Progenitor cell of endocrine pancreas (in vitro differentiated cells): ENCODE measurements at places on chromosomes 13 and 19.
A peak's percentile ranks its signal among the peaks of the same experiment; 100 is the strongest.

DNA sequence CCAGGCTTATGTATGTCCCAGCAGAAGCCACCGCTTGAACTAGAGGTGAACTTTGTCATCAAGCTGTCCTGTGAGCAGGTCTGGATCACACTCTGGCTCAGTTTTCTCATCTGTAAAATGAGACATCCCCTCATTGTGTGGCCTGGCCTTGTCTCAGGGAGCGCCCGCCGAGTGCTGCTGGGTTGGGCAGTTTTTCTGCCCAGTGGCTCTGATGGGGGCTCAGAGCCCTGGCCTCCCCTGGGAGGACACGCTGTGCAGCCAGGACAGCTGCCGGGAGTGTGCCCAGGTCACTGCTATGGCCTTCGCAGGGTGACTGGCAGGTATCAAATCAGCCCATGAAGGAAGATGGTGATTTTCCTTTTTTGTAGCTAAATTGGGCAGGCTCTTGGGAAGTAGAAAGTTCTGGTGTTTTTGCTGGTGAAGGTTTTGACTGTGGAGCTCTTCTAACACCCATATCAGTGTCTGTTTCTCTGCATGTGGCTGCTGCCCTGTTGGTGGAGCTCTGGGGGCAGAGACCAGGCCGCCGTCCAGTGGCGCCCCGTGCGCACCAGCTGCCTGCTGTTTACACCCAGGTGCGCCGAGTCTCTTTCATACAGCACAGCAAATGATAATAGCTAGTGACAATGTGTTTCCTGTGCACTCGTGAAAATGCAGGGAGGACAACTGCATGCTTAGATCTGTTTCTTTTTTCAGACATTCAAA is 40.8 kb downstream of the SLC7A9 start:
- H3K36me3 ChIP-seq, result peaks cover 10% of the 10 kb centered on the region
- no peak overlapping the region for H3K4me3 ChIP-seq
- H3K27ac ChIP-seq, result peak overlapping the region; percentile 60
- H3K27me3 ChIP-seq, result peaks cover 15% of the 10 kb centered on the region
- H3K4me1 ChIP-seq, result peaks cover 7% of the 10 kb centered on the region

DNA sequence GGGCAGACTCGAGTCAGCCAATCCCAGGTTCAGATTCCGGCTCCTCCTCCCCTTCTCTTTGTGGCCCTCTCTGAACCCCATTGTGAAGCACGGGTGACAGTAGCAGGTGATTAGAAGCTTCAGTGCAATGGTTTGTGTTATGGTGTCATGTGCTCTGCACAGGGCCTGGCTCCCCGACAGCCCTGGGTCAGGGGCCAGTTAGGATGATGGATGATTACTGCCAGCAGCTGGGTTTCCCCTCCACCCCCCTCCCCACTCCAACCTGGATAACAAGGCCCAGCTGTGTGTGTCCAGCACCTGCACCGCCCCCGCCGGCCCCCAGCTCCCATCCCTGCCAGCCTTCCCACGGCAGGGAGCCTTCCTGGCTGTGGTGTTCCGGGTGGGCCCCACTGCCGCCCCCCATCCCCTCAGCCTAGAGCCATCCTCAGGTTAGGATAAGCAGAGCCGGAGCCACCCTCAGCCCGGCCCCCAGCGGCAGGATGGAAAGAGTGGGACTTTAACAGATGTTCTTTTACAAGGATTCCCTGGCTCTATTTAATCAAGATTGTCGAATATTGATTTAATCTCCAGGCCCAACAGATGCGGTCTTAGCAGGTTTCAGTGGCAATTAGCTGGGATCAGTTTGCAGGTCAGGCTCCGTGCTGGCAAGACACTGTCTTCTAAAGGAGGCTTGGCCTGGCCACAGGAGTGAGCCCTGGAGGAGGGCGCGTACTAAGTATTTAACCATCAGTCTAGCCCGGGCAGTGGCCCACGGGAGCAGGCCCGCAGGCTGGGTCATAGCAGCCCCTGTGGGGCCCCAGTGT is 156.2 kb downstream of the SIPA1L3 start:
- peak overlapping the region; percentile 90 for H3K27ac ChIP-seq
- peaks cover 5% of the 10 kb centered on the region for H3K36me3 ChIP-seq
- peak; percentile 69 for DNase-seq
- no peak overlapping the region for H3K4me3 ChIP-seq

- peaks cover 15% of the 10 kb centered on the region for H3K27me3 ChIP-seq
- H3K27ac ChIP-seq, result peak overlapping the region; percentile 94
- H3K4me1 ChIP-seq, result peaks cover 25% of the 10 kb centered on the region
- no peak for DNase-seq
- H3K4me3 ChIP-seq, result peak overlapping the region; percentile 89
These were observed 1.5 kb downstream of the SMAD9 start for GRCh38 chr13:36918246-36919131.

DNA sequence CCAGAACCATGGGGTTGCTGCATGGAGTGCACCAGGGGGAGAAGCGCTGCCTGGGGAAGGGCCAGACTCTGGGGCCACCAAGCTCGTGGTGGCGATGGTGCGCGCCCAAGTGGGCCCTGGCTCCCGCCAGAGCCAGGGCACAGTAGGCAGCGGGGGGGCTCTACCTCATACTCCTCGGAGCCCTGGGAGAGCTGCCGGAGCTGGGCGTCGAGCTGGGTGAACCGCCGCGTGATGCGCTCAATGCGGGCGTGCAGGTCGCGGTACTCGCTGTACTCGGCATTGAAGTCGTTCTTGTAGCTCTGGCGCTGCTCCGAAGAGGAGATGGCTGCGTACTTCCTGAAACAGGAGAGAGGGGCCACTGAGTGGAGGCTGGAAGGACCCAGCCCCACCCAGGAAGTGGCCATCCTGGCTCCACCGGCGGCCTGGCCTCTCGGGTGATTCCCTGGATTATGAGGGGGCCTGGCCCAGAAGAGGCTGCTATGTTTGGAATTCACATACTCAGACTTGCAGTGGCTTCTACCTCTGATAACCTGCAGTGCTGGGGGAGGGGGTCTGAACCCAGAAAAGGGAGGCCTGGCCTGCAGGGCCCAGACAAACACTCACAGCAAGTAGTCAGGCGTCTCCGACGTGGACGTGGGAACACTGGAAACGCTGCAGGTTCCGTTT is 8.3 kb upstream of the ISYNA1 start:
- H3K36me3 ChIP-seq, result peaks cover 5% of the 10 kb centered on the region
- peaks cover 3% of the 10 kb centered on the region for H3K4me1 ChIP-seq
- DNase-seq, result no peak
- no peaks in the 10 kb centered on the region for H3K27me3 ChIP-seq
- H3K27ac ChIP-seq, result no peak overlapping the region
- no peak overlapping the region for H3K4me3 ChIP-seq

DNA sequence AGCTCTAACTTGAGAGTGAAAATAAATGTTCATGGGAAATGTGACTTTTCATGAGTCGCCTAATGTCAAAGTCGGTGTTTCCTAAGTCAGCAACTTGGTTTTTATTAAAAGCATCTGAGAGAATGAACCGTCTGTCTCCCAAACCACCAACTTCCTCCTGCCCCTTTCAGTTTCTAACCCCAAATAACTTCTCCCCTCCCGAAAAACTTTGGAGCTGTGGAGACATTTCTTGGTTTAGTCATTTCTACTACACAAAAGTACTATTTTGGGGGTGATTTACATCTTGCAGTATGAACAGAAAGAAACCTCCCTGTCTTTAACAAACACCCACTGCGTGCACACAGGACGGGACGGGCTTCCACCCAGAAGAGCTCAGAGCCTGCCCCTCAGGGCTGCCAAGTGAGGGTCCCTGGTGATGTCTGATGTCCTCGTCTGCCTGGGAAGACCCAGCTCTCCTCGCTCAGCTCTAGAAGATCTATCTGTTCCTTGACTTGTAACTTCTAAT is 65.0 kb downstream of the RASA3 start:
- H3K27me3 ChIP-seq, result peaks cover 4% of the 10 kb centered on the region
- H3K27ac ChIP-seq, result no peak overlapping the region
- peaks cover 17% of the 10 kb centered on the region for H3K4me1 ChIP-seq

DNA sequence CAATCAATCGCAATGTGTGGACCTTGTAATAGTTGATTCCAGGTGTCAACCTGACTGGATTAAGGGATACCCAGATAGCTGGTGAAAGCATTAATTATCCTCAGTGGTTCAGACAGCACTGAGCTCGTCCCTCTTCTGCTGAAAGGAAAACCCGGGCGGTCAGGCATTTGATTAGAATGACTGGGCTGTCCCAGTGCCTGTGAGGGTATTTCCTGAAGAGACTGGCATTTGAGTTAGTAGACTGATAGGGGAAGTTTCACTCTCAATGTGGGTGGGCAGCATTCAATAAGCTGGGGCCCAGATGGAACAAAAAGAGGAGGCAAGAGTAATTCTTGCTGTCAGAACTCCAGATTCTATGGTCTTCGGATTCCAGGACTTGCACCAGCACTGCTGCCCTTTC is 31.9 kb downstream of the KPNA3 start:
- H3K36me3 ChIP-seq, result peaks cover 44% of the 10 kb centered on the region
- H3K4me3 ChIP-seq, result no peak overlapping the region
- no peak for DNase-seq

- peaks cover 10% of the 10 kb centered on the region for H3K36me3 ChIP-seq
- no peaks in the 10 kb centered on the region for H3K27me3 ChIP-seq
- no peak for DNase-seq
- no peak overlapping the region for H3K4me3 ChIP-seq
- peaks cover 11% of the 10 kb centered on the region for H3K4me1 ChIP-seq
These were observed 153.1 kb downstream of the KDM4B start for GRCh38 chr19:5122121-5122400.

GRCh38 chr19:16078759-16079707 is 2.7 kb downstream of the TPM4 start:
- H3K4me1 ChIP-seq, result peaks cover 22% of the 10 kb centered on the region
- H3K4me3 ChIP-seq, result peak overlapping the region; percentile 84
- no peaks in the 10 kb centered on the region for H3K27me3 ChIP-seq
- no peak for DNase-seq
- H3K27ac ChIP-seq, result peak overlapping the region; percentile 94

DNA sequence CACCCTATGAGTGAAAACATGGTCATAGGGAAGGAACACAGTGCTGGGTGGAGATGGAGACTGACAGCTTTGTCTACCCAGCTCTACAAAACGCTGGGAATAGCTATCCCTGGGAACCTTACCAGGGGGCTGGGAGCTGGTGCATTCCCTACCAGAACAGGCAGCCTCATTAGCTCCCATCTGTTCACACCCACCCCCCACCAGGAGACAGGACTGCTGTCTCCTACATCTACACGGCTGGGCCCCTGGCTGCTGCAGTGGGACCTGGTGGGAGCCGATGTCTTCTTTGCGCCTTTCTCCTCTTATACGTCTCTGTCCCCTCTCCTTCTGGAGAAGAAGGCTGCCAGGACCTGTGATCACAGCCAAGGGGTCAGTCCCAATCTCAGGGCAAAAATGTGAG is 90.8 kb downstream of the UQCRFS1 start:
- peak overlapping the region; percentile 26 for H3K27ac ChIP-seq
- H3K27me3 ChIP-seq, result no peaks in the 10 kb centered on the region
- peaks cover 6% of the 10 kb centered on the region for H3K4me1 ChIP-seq
- no peak overlapping the region for H3K4me3 ChIP-seq
- no peak for DNase-seq
- peaks cover 4% of the 10 kb centered on the region for H3K36me3 ChIP-seq

GRCh38 chr19:55088543-55089341 is 13.1 kb downstream of the EPS8L1 start:
- H3K27me3 ChIP-seq, result peaks cover 42% of the 10 kb centered on the region
- H3K27ac ChIP-seq, result peak overlapping the region; percentile 39

- peak overlapping the region; percentile 98 for H3K4me3 ChIP-seq
- H3K27ac ChIP-seq, result peak overlapping the region; percentile 96
- DNase-seq, result no peak
These were observed 536 bp upstream of the AKAP8 start for GRCh38 chr19:15379999-15380647.

GRCh38 chr19:35828692-35829301 is 16.2 kb upstream of the PRODH2 start:
- H3K4me1 ChIP-seq, result no peaks in the 10 kb centered on the region
- DNase-seq, result peak; percentile 80
- no peak overlapping the region for H3K4me3 ChIP-seq
- peaks cover 1% of the 10 kb centered on the region for H3K36me3 ChIP-seq

- peaks cover 8% of the 10 kb centered on the region for H3K27me3 ChIP-seq
- H3K4me1 ChIP-seq, result no peaks in the 10 kb centered on the region
- no peak overlapping the region for H3K4me3 ChIP-seq
- no peak overlapping the region for H3K27ac ChIP-seq
- no peak for DNase-seq
These were observed 200.5 kb downstream of the POU4F1 start for GRCh38 chr13:78402708-78403400.

DNA sequence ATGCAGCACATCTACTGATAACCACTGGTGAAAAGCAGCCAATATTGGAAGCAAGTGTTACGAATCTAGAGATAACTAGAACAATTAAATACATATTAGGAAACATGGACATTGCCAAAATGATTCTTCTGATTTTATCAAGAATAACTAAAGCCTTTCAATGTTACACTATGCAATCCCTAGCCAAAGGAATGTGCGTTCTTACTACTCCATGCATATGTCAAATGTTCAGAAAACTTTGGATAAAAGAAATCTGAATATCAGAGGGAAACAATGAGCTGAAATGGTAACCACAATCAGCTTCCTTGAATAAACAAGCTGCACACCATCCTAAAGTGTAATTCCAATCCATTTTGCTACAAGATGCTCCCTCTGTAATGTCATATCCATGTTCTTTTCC is 951 bp upstream of the POSTN start:
- no peaks in the 10 kb centered on the region for H3K36me3 ChIP-seq
- H3K27ac ChIP-seq, result no peak overlapping the region
- no peak overlapping the region for H3K4me3 ChIP-seq
- DNase-seq, result no peak
- no peaks in the 10 kb centered on the region for H3K27me3 ChIP-seq

DNA sequence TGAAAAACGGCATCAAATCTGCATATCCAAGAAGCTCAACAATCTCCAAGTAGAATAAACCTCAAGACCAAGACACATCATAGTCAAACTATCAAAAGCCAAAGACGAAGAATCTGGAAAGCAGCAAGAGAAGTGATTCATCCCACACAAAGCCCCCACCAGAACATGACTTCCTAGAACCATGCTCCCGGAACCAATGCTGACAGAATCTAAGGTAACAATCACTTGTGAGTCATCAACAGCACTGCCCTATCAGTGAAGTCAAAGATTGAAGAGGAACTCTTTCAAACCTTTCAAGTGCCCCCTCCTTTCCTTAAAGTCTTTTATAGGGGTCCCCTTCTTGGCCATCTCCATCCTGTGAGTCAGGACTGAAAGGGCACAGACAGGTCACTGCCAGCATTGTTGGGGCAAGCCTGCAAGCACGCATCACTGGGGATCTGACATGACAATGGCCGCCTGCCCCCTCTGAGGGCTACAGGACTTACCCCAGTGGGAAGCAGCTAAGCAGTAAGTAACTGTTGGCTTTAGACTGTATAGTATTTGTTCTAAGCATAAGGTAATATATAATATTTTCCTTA is at the start of gene CCDC70:
Gene CCDC70 (plus strand): TSS at position 247 of the 578 bp plus-strand sequence. CDS start 3,443 bp downstream, outside the sequence.
- no peak for DNase-seq
- no peaks in the 10 kb centered on the region for H3K36me3 ChIP-seq
- H3K4me3 ChIP-seq, result no peak within 1 kb of the TSS
- peaks cover 14% of the 10 kb centered on the region for H3K4me1 ChIP-seq
- H3K27me3 ChIP-seq, result peaks cover 15% of the 10 kb centered on the region

- peaks cover 7% of the 10 kb centered on the region for H3K4me1 ChIP-seq
- H3K27me3 ChIP-seq, result no peaks in the 10 kb centered on the region
- no peak for DNase-seq
- no peak overlapping the region for H3K4me3 ChIP-seq
These were observed 97.6 kb upstream of the SIAH3 start for GRCh38 chr13:45949161-45949560.
